HT-29 (cell line): ENCODE measurements at places on chromosomes 5 and 9. TPM values are rescaled to one million over a fixed set of nuclear protein-coding genes. Genes with fewer than 3 reads are reported as not detected.

Gene PCDHB16
- 0.05 and 0.69 TPM in 2 replicates for total RNA-seq

GRCh38 chr9:115225459-115226116 lies 107.6 kb upstream of the TNC start:
- no peak for DNase-seq

Gene NR5A1
- 0.16 and 0.28 TPM in 2 replicates for total RNA-seq

- DNase-seq, result no peak
Observed at GRCh38 chr5:157983906-157984551, 125.1 kb upstream of the CLINT1 start.

GRCh38 chr9:125038166-125038565 lies 97.3 kb upstream of the GOLGA1 start:
- no peak for DNase-seq

Gene SLC25A51
- total RNA-seq, result 8.5 and 9.9 TPM in 2 replicates

DNA sequence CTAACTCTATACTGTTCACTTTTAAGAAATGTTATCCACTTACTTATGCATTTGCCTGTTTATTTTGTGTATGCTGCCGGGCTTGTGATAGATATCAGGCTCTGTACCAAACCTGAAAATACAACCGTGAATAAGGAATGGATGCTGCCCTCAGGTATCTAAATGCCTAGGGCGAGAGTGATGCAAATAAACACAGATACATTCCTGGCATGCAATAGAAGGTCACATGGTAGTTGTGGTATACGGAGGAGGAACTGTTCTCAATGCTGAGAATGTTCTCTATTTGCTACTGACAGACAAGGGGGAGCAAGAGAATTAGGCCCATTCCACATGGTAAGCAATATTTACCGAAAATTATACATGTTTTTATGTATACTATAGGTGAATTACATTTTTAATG lies 227.8 kb downstream of the ICE1 start:
- no peak for DNase-seq

Gene SOHLH1
- total RNA-seq, result not detected in 2 replicates

DNA sequence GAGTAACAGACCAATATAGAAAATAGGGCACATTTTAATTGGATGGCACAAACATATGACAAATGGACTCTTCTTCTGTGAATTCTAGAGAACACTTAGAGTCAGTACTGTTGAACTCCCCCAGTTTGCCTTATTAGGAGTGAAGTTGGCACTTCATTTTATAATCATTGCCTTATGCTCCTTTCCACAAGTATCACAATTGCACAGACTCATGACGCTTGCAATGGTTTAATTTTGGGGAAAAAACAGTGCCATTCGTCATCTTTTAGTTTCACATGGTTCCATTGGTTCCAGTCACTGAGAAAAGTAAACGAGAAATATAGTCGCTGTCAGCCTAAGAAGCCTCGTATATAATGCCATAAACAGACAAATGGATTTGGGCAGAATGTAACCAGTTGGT lies 71.2 kb downstream of the LURAP1L start:
- no peak for DNase-seq
